Activated T-helper 2 cell treated with anti-CD3 and anti-CD28 coated beads, Interferon-gamma antibody, Interleukin-2, Interleukin-4, amounts not matched to agents 10 μg/mL and 5 μg/mL and 100 μg/mL, durations not matched to agents 14 hours and 24 hours and 36 hours (primary cell): ENCODE measurements at places on chromosomes 3 and 15.

DNA sequence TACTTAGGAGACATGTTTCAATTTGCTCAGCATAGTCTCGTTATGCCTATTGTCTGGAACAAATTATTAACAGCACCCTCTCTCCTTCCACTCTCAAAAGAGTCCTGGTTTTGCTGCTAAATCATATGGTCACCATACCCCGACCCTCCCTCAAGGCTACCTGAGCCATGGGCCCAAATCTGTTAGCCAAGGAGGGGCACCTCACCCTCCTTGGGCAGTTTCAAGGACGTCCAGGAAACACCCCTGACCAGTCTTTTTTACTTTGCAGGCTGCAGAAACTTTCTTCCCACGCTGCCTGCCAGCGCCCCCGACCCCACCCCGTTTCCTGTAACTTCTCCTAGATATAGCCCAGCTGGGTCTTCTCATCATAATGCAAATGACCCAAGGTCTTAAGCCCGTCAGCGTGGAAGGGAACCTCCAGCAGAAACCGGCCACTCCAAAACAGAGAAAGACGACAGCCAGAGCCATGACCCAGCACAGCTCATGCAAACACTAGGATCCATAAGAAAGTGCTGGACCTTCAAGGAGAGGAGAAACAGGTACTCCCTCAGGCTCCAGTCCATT, 62.3 kb downstream of the ADCY5 start:
- H3K4me1 ChIP-seq = no peaks in the 10 kb centered on the region
- H3K27me3 ChIP-seq = peaks cover 2% of the 10 kb centered on the region
- no peak overlapping the region for H3K4me3 ChIP-seq
- no peaks in the 10 kb centered on the region for H3K36me3 ChIP-seq

- no peak overlapping the region for H3K27ac ChIP-seq
- no peak for DNase-seq
- no peaks in the 10 kb centered on the region for H3K36me3 ChIP-seq
- no peak overlapping the region for H3K4me3 ChIP-seq
- peaks cover 3% of the 10 kb centered on the region for H3K27me3 ChIP-seq
Measured at GRCh38 chr15:48617619-48618018, 27.9 kb downstream of the FBN1 start.

- peaks cover 4% of the 10 kb centered on the region for H3K27me3 ChIP-seq
- no peak overlapping the region for H3K4me3 ChIP-seq
- no peak overlapping the region for H3K27ac ChIP-seq
- DNase-seq = no peak
- peaks cover 4% of the 10 kb centered on the region for H3K4me1 ChIP-seq
Measured at GRCh38 chr3:151156618-151157216, 46.3 kb downstream of the GPR171 start.

- H3K27ac ChIP-seq = no peak overlapping the region
- H3K36me3 ChIP-seq = no peaks in the 10 kb centered on the region
- H3K27me3 ChIP-seq = no peaks in the 10 kb centered on the region
- no peak for DNase-seq
Measured at GRCh38 chr3:38154625-38155255, 10.6 kb upstream of the OXSR1 start.

GRCh38 chr3:5051772-5052171, 70.3 kb upstream of the ARL8B start:
- no peaks in the 10 kb centered on the region for H3K27me3 ChIP-seq
- peak overlapping the region; percentile 21 for H3K27ac ChIP-seq
- H3K36me3 ChIP-seq = peaks cover 13% of the 10 kb centered on the region
- H3K4me1 ChIP-seq = peaks cover 28% of the 10 kb centered on the region

GRCh38 chr3:66153481-66154443, 67.0 kb upstream of the SLC25A26 start:
- H3K27me3 ChIP-seq = peaks cover 3% of the 10 kb centered on the region
- DNase-seq = no peak
- H3K4me1 ChIP-seq = no peaks in the 10 kb centered on the region
- no peak overlapping the region for H3K27ac ChIP-seq
